ENCODE measurements at places on chromosomes 11 and 22. TPM values are rescaled to one million over a fixed set of nuclear protein-coding genes. Genes with fewer than 3 reads are reported as not detected.

DNA sequence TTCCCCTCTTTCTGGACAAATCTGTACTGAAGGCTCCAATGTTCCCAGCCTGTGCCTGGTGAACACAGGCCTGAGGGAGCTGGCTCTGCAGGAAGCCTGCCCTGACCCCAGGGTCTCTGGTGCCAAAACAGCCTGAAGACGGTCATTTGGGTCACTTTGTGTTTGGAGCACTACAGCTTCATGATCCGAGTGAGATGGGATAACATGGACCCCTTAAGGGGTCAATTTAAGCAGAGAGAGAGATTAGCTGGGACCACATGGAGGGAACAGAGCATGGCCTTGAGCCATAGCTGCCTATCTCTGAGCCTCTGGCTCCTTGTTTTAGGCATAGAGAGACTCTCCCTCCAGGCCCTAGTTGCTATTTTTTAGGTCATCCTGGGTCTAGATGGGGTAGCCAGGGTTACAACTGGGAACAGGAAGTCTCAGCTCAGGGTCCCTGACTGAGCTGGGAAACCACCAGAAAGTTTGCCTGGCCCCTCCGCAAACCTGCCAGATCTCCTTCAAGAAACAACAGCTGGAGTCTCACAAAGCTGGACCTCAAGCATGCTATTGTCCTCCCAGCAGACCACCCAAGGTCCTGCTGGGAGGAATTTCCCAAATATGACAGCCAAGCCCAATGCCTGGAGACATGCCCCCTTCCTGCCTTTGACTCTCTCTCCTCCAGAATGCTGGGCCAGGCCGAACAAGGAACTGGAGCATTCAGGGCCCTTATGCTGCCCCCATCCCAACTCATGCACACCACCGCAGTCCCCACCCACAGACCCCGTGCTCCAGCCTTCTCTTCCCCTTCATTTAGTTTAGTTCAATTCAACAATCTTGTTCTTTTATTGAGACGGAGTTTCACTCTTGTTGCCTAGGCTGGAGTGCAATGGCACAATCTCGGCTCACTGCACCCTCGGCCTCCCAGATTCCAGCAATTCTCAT lies 4.0 kb downstream of the SLCO2B1 start:
- H3K27me3 ChIP-seq = no peaks in the 10 kb centered on the region
- H3K27ac ChIP-seq = peak overlapping the region; percentile 43
- no peaks in the 10 kb centered on the region for H3K4me1 ChIP-seq
- no peaks in the 10 kb centered on the region for H3K36me3 ChIP-seq

DNA sequence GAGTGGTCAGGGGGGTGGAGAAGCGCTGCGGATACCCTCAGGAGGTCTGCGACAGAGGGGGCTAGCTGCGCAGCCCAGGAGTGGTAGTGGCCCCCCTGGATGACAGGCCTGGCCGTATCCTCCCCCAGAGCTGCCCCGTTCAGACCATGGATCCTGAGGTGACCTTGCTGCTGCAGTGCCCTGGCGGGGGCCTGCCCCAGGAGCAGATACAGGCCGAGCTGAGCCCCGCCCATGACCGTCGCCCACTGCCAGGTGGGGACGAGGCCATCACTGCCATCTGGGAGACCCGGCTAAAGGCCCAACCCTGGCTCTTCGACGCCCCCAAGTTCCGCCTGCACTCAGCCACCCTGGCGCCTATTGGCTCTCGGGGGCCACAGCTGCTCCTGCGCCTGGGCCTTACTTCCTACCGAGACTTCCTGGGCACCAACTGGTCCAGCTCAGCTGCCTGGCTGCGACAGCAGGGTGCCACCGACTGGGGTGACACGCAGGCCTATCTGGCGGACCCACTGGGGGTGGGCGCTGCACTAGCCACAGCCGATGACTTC lies 505 bp downstream of the NUDT22 start:
- no peak for DNase-seq
- H3K27ac ChIP-seq = peak overlapping the region; percentile 97
- H3K27me3 ChIP-seq = no peaks in the 10 kb centered on the region
- no peaks in the 10 kb centered on the region for H3K4me1 ChIP-seq

- H3K4me3 ChIP-seq = no peak within 1 kb of the TSS
- H3K27ac ChIP-seq = no peak within 1 kb of the TSS
- peaks cover 24% of the 10 kb centered on the region for H3K27me3 ChIP-seq
Observed at GRCh38 chr11:22337596-22338485, at the start of gene SLC17A6. Gene SLC17A6 (plus strand): TSS chr11:22338381. CDS start chr11:22338534, 153 bp downstream.

- no peaks in the 10 kb centered on the region for H3K27me3 ChIP-seq
- DNase-seq = peak; percentile 70
- no peak overlapping the region for H3K27ac ChIP-seq
- H3K4me1 ChIP-seq = peaks cover 11% of the 10 kb centered on the region
Observed at GRCh38 chr11:131748151-131749050, 378.0 kb downstream of the NTM start.

GRCh38 chr11:14411818-14412217 lies 52.8 kb upstream of the RRAS2 start:
- H3K4me3 ChIP-seq = no peak overlapping the region
- no peaks in the 10 kb centered on the region for H3K27me3 ChIP-seq
- H3K36me3 ChIP-seq = no peaks in the 10 kb centered on the region
- H3K4me1 ChIP-seq = no peaks in the 10 kb centered on the region
- peak; percentile 79 for DNase-seq

- no peak overlapping the region for H3K4me3 ChIP-seq
- no peaks in the 10 kb centered on the region for H3K27me3 ChIP-seq
- no peak for DNase-seq
- H3K27ac ChIP-seq = no peak overlapping the region
- H3K4me1 ChIP-seq = no peaks in the 10 kb centered on the region
- H3K36me3 ChIP-seq = no peaks in the 10 kb centered on the region
Observed at GRCh38 chr11:3166268-3167142, 1.4 kb upstream of the OSBPL5 start.

OR8K3 gene
- total RNA-seq = not detected

NOX4 gene
- 20.2 TPM for total RNA-seq
